ENCODE measurements at places on chromosomes 6 and 20.

GRCh38 chr6:3419624-3420272, 37.1 kb downstream of the SLC22A23 start:
- DNase-seq, result no peak

- no peak for DNase-seq
Observed at GRCh38 chr6:7629321-7629720, 39.3 kb downstream of the SNRNP48 start.

DNA sequence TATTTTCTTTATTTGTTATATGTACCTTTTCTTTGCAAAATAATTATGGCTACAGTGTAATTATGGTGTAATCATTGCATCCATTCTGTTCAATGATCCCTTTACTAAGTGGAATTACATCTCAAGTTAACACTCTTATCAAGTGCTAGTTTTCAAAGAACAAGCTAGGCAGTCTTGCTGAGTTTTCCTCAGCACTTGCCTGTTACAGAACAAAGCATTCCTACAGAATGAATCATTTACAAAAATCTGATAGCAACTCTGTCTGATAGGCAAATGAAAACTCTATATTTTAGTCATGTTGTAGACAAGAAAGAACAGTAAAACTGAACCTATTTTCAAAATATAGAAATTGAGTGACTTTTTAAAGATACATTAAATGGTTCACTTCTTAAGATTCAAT, 109.8 kb upstream of the POU3F2 start:
- DNase-seq, result no peak

DNA sequence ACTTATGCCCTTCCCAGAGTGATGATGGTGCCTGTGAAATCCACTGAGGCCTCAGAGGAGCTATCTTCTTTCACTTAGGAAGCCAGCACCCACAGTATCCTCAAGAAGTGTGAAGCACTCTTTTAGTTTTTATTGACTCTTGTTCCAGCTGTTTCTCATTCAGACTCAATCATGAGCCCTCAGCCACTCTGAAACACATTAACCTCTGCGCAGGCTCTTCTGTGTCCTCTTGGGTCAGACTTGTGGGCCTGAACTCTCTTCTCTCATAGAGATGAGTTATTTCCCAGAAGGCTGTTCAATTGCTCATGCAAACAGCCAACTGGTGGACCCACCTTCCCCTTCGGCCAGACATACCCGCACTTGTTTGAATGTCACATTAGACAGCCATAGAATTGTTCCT, 27.8 kb upstream of the PREP start:
- DNase-seq, result no peak

GRCh38 chr6:120938876-120939472, 395.3 kb downstream of the TBC1D32 start:
- no peak for DNase-seq

GRCh38 chr20:37714978-37715672, 21.3 kb downstream of the CTNNBL1 start:
- DNase-seq, result no peak

- no peak for DNase-seq
Observed at GRCh38 chr6:4574007-4574406, 202.2 kb upstream of the CDYL start.

DNA sequence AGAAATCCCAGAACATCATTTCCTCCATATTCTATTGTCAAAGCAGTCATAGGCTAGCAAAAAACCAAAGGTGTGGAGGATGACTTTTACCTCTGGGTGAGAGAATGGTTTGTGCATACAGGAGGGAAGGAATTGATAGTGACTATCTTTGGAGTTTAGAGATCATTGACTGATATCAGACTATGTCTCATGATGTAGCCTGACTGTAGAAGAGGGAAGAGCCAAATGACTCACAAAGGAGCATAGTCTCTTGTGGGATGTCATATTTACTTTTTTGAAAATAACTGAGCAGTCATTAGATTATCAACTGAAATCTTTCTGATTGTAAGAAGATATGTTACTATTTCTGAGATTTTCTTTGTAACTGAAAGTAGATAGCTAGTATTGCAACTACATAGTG, 158.5 kb downstream of the FLRT3 start:
- DNase-seq, result no peak

DNA sequence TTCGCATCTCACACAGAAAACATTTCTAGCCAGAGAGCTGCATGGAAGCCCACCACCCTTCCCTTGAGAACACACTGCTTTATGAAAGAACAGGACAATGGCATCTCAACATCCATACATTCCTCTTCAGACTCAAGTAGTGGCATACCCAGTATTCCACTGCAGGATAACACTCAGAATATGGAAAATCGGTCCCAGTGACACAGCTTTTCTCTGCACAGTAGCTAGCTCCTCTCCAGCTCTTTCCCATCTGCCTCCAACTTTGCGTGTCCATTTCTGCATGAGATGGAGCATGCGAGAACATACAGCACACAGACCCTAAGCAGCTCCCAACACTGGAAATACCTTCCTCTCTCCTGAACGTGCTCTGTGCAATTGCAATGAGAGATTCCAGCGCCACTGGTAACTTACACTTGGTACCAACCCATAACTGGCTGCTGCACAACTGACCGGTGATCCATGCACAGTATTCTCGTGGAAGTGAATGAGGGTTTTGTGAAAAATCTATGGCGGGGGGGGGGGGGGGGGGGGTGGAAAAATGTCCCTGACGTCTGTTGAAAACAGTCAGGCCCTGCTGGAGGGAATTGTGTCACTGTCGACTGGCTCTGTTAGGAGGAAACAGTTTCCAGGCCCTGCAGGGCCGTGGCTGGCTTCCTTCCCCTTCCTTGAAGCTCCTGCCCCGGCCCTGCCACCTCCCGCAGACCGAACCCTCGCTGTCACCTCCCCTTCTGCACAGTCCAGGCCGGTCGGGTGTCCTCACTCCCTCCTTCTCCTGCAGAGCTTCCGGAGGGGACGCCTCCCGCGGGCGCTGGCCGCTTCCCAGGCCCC, 265.9 kb upstream of the QKI start:
- no peak for DNase-seq

DNA sequence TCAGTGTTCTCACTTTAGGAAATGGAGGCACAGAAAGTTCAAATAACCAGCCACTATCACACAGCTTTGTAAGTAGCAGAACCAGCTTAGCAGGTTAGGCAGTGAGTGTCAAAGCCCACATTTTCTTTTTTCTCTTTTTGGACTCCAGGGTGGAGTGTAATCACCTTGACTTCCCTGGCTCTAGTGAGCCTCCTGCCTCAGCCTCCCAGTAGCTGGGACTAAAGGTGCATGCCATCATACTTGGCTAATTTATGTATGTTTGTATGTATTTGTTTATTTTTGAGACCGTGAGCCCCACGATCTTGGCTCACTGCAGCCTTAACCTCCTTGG, 7.8 kb upstream of the NCOA3 start:
- no peak for DNase-seq

DNA sequence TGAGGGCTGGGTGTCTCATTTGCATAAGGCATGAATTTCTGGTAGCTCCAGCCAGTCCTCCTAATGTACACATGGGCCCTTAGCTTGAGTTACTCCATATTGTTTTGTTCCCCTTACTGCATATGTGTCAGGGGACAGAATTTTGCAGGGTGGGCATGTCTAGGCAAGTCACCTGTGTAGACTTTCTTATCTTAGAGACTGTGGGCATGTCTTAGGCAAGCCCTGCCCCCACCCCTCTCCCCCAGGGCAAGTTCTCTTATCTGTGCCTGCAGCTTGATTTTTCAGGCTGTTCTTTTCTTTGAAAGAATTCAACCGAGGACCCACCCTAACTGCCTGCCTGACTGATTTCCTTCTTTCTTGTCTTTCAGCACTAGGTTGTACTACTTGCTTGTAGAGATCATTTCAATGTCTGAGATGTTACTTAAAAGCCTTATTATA, 32.1 kb downstream of the NHLRC1 start:
- DNase-seq, result no peak

GRCh38 chr6:36129941-36130666, at the start of gene MAPK13:
Gene MAPK13, plus strand, starts transcription at chr6:36130513. Its CDS starts 70 bp downstream, at chr6:36130583.
- no peak for DNase-seq

DNA sequence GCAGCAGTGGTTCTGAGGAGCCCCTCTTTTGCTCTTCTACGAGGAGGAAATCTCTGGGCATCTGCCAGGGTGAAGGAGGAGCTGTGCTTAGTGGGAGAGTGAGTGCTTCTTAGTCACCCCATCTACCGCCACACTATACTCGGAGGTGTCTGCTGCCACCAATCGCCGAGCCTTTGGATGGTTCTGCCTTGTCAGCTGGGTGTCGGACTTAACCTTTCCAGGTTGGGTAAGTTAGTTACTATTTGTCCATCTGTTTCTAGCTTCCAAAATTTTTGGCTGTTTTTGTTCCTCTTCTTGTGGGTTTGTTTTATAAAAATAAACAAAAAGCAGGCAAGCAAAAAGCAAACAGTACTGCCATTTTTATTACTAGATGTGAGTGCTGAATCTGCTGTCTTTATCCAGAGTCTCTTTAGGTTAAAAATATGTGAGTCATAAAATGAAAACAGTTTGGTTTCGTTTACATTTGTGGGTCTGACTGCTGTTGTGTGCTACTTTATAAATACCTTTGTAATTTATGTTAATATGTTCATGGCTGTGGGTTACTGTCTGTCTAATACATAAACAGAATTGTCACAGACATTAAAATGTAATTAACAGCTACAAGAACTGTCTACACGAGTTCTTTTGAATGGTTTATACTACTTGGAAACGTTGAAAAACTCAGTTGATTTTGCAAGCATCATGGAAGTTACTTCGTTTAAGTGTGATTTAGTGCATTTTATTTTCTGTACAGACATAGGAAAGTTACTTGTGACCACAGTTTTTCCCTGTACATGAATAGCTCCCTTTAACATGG, 89.2 kb downstream of the ARID1B start:
- no peak for DNase-seq

DNA sequence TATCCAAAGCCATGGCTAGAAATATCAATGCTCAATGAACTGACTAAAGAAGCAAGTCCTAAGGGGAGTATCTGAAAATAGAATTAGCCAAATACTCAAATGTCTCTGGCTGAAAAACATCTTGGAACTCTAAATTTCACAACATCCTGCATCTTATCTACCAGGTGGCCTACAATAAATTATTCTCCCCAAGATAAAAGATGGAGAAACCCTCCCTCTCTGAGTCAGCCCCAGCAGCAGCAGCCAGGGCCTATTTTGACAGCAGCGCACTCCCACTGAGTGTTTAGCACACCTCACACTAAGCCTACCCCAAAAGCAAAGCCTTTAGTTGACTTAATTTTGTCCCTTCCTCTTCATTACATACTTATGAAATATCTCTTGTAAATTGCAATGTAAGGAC, 5.9 kb downstream of the CALHM6 start:
- DNase-seq, result no peak

DNA sequence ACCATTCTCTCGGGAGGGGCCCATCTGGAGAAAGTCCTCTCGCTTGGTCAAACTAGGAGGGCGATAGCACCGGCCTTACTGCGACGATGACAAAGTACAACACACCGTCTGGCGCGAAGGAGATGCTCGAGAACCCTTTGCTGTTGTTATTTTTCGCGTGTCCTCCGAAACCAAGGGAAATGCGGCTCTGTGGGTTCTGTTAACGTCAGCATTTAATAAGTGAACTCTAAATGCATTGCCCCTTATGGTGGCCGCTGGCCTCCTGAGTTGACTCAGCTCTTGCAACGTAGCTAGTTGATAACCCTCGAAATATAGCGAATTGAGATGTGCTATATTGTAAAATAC, 577 bp upstream of the SCAND1 start:
- DNase-seq, result peak; percentile 47

DNA sequence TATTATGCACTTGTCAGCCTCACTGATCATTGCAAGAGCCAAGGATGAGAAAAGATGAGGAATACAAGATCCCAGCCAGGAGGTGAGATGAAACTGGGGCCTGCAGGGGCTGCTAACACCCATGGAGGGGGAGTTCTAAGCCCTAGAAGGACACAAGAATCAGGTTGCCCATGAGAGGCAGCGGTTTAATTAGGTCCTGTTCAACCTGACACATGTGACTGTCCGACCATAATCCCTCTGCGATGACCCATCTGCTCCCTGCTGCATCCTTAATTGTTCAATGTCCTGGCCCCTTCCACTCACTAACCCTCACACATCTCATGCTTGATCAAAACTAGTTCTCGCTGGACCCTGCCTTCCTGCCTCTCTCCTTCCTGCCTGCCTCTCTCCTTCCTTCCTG, 52.2 kb upstream of the NNAT start:
- no peak for DNase-seq

DNA sequence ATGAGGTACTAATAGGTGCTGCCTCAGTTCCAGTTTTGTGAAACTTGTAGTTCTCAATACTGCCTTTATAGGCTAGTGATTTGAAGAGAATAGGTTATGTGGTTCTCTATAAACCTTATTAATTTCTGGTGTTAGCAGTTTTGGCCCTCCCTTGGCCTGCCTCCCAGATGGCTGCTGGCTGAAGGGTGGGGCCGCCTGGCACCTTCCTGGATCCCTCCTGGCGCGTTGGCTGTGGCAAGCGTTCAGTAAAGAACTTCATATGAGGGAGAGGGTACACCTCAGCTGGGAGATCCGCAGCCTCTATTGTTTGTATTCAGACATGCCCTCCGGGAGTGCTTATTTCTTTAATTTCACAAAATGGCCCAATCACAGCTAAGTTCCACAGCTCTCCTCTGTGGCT, 51.9 kb downstream of the FAM120B start:
- DNase-seq, result no peak

- DNase-seq, result no peak
Observed at GRCh38 chr6:20118892-20119291, 93.4 kb downstream of the MBOAT1 start.

DNA sequence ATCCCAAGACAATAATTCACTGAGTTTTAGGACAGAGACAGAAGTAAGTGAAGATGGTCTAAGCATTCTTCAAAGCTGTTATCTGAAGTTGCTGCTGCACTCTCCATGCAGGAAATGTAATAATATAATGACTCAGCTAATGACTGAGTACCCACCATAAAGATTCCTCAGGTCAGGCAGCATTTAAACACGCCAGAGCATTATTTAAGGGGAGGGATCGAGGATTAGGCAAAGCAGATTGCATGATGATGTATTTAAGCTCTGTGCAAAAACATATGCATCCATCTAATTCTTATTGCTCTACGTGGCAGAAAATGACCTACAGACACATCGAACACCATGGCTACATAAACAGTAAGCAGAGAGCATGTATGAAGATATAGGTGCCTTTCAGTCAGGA, 216.4 kb downstream of the UNC5CL start:
- no peak for DNase-seq

- no peak for DNase-seq
Observed at GRCh38 chr20:50256577-50256976, 65.9 kb downstream of the CEBPB start.

DNA sequence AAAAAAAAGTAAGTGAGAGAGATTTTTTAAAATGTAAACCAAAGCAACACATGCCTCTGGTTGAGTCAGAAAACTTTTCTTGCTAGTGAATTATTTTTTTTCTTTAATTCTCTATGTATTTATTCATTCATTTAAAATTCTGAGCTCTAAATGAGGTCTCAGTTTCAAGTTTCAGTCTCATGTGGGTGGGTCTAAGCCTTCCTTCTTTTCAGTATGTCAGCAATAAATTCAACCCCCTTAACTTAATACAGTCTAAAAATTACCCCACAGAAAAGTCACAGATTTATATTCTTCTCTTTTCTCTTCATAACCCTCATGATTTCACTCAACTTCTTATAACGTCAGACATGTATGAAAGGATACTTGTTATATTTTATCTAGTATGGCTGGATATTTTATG, 663.3 kb upstream of the PTCHD4 start:
- DNase-seq, result no peak

- DNase-seq, result no peak
Observed at GRCh38 chr20:24966317-24967012, 17.4 kb downstream of the CST7 start.

GRCh38 chr6:84263557-84263956, 36.1 kb upstream of the CEP162 start:
- DNase-seq, result no peak

- DNase-seq, result no peak
Observed at GRCh38 chr6:92700411-92700810, 718.9 kb downstream of the EPHA7 start.

GRCh38 chr6:122009000-122009350, 390.5 kb upstream of the HSF2 start:
- DNase-seq, result no peak

All from central memory CD8-positive, alpha-beta T cell (primary cell).